ENCODE measurements at places on chromosomes 5 and 9.
A peak's percentile ranks its signal among the peaks of the same experiment; 100 is the strongest.

GRCh38 chr9:36816371-36816770 lies 217.7 kb downstream of the PAX5 start:
- DNase-seq = no peak

- peak; percentile 56 for DNase-seq
These were observed 106.8 kb upstream of the PTGER4 start for GRCh38 chr5:40572937-40573336.

DNA sequence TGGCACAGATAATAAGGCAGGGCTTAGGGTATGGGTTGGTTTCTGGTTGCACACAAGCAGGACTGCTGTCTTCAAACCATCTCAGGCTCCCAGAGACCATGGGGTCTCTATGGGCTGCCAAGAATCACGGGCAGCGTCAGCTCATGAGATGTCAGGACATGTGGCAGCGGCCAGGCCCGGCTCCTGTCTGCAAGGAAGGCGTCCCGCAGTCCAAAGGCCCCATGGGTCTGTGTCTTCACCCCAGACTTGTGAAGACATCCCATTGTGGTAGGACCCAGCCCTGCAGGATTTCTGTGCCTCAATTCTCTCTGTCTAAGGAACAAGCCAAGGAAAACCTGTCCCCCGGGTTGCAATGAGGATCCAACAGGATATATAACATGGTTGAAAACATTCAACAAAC lies 32.6 kb downstream of the IPPK start:
- DNase-seq = no peak

DNA sequence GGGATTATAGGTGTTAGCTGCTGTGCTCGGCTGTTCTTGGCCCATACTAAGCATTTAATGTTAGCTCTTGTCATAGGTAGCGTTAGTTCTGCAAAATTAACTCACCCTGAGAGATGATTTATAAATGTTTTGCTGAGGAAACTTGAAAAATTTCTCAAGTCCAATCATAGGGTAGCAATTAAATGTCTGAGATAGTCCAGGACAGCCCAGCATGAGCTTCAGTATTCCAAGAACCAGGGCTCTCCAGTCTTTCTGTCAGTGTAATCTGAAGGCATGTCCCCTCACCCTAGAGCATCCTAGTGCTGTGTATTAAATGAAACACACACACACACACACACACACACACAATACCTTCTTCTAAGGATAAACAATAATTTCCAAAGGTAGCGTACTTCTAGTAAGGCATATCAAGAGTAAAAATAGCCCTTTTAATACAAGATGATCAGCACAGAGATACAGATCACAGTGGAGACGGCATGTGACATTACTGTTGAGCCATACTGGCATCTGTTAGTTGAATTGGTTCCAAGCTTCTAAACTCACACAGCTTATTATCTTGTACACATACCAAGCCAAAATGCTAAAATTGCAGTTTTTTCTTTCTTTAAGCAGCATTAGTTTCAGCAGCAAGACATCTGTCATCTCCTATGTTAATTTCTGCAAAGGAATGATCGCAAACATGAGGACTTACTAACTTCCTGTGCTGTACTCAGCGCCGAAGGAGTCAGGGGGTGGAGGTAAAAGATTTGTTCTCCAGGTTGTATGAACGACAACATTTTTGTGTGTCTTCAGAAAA lies 46.3 kb upstream of the JMY start:
- no peak for DNase-seq

DNA sequence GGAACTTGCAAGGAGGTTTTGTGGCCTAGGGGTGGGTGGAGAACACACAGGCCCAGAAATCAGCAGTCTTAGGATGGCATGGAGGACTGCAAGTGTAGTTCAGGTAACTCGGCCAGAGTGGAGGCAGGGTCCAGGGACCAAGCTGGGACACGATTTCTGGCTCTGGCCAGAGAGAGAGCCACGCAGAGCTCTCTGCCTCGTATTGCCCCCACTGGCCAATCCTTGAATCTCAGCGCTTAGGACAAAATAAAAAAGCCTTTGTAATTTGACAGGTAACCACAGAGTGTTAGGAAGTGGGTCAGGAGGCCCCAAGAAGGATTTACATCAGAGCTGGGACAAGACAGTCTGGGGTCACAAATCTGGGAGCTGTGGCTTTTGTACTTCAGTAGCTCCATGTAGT lies 11.7 kb downstream of the MAP3K1 start:
- DNase-seq = no peak

DNA sequence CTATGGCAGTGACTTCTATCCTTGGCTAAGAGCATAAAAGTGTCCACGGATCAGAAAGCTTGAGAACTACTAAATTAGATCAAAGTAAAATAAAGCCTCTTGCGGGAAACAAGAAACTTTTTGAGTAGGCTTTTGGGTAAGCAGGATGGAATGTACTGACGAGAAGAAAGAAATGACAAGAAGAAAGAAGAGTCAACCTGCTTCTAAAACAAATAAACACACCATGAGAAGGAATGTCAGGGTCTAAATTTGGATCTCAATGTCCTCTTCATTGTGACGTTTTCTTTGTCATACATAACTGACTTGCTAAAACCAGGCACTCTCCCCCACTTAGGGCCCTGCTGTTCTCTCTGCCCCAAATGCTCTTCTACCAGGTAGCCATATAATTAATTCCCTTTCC lies 290.1 kb upstream of the PTGER4 start:
- DNase-seq = no peak

- no peak for DNase-seq
These were observed 44.8 kb downstream of the RCL1 start for GRCh38 chr9:4837261-4838188.

GRCh38 chr5:153081385-153081784 lies 409.1 kb upstream of the GRIA1 start:
- no peak for DNase-seq

DNA sequence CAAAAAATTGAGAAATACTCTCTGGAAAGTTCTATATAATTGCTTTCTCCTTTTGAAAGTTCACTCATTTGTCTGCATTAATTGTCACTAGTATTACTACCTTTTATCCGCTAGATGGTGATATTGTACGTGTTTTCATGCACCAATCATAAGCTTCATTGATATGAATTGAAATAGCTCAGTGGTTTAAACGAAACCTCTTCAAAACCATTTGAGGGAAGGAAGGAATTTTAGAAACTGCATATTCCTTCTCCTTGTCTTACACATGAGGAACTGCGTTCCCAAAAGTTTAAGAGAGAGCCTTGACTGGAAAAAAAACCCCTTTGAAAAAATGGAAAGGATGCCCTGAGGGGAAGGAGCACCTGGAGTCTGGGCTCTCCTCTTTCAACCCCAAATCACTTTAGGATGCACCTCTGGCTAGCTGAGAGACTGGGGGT lies 98.6 kb downstream of the YTHDC2 start:
- peak; percentile 38 for DNase-seq

DNA sequence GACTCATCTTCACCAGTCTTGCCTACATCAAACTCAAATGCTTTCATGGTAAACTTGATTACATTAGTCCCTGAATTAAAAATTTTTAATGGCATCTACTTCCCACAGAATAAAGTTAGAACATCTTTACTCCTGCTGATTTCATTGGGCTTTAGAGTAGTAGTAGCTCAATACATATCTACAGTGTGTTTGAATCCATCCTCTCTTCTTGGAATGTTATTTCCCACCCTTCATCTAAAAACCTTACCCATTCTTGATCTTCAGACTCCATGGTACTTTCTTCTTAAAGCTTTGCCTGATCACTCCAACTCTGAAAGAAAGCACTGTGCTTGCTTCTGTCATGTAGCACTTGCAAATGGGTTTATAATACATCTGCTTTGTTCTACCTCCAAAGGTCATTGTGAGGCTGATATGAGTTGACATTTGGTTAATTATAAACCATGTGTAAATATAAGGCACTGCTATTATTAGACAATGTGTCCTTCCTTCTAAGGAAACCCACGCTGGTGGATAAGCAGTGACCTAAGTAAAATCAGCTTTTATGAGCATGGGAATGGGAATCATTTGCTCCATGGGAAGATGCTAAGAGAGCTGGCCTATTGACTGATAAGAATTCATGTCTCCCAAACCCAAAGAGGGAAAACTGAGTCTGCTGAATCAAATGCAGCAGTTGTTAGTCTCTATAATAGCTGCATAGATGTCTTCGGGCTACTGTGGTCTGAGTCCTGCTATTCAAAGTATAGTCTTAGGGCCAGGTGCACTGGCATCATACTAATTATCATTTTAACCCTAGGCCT lies 7.5 kb upstream of the PRLR start:
- no peak for DNase-seq

GRCh38 chr5:127885176-127885575 lies 182.0 kb downstream of the CCDC192 start:
- no peak for DNase-seq

DNA sequence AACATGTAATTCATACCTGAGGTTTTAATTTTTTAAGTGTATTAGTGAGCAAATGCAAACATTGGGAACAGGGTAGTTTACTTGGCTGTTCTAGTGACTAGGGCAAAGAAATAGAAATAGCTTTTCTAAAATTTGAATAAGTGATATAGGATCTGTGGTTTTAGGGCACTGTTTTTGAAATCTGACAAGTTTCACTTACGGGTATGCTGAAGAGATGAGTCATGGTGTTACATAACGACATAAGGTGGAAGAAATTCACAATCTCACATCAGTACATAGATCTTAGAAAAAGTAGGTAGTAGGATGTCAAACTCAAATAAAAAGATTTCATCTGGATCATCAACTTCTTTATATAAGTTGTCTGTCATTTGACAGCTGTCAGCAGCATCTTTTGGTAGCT lies 772.3 kb downstream of the MAT2B start:
- DNase-seq = no peak

Data from inflammatory macrophage treated with lipopolysaccharide for 4 hours (primary cell).